AML-193 (cell line): ENCODE measurements at places on chromosomes 5 and 9.

DNA sequence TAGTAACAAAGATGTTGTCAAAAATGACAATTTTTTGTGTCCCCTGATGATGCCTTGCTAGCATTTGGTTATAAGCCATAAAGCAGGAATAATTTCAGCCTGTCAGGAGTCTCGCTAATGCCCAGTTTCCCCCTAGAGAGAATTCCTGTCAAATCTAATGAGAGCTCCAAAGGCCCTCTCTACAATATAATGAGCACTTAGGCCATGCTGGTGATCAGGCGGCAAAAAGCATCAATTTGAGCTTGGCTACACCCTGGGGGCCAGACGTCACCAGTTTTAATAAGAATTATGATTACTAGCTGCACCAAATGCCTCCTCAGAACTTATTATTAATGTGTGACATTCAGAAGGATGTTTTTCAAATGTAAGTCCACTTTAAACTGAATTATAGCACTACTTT lies 6.1 kb downstream of the TLE1 start:
- DNase-seq, result no peak

DNA sequence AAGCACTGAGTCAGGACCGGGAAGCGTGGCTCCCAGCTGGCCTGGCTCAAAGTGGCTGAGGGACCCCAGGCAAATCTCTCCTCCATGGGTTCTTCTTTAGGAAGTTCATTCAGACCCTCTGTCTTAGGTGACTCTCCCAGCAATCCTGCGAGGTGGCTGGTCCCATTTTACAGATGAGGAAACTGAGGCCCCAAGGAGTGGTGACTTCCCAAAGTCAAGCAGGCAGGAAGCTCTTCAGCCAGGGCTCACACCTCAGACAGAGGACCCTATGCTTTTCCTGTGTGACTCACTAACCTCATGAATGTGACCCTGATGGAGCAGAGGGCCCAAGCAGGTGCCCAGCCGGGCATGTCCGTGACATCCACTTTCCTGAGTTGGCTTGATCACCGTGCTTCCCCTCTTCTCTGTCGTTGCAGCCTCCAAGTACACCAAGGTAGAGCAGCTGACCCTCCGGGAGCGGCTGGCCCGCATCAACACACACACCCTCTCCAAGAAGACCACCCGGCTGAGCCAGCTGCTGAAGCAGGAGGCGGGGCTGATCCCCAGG lies 36.5 kb downstream of the ARHGEF37 start:
- DNase-seq, result no peak

DNA sequence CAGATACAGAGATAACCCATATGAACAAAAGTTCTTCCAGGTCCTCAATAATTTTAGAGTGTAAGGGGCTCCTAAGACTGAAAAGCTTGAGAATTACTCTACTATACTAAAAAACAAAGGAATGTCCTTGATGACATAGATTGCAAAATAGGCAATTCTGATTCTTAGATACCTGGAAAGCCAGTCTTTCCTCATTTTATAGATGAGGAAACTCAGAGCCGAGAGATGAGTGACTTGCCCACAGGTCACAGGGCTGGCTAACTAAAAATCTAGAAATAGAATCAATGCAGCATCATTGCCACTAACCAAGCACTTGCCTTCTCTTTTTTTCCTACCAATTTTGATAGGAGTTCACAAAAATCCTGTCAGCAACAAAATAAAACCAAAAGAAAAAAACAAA lies 101.2 kb downstream of the EPB41L4A start:
- no peak for DNase-seq

- DNase-seq, result no peak
Observed at GRCh38 chr5:96720408-96720807, 58.2 kb downstream of the CAST start.

- DNase-seq, result no peak
Observed at GRCh38 chr5:150766251-150766650, 7.4 kb upstream of the DCTN4 start.

DNA sequence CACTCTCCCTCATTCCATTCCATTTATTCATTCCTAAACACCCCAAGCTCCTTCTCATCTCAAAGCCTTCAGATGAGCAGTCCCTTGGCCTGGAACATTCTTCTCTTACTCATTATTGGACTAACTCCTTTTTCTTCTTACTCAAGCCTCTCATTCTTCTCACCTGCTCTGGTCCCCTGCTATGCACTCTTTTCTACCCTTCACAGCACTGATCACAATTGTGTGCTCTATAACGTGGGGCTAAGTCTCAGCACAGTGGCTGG lies 212.4 kb downstream of the MAPKAP1 start:
- no peak for DNase-seq

GRCh38 chr9:24986331-24986730 lies 440.6 kb upstream of the IZUMO3 start:
- DNase-seq, result no peak

GRCh38 chr9:69621730-69622460 lies 50.3 kb downstream of the APBA1 start:
- DNase-seq, result no peak

GRCh38 chr9:98074115-98074990 lies 17.8 kb downstream of the NANS start:
- DNase-seq, result no peak

DNA sequence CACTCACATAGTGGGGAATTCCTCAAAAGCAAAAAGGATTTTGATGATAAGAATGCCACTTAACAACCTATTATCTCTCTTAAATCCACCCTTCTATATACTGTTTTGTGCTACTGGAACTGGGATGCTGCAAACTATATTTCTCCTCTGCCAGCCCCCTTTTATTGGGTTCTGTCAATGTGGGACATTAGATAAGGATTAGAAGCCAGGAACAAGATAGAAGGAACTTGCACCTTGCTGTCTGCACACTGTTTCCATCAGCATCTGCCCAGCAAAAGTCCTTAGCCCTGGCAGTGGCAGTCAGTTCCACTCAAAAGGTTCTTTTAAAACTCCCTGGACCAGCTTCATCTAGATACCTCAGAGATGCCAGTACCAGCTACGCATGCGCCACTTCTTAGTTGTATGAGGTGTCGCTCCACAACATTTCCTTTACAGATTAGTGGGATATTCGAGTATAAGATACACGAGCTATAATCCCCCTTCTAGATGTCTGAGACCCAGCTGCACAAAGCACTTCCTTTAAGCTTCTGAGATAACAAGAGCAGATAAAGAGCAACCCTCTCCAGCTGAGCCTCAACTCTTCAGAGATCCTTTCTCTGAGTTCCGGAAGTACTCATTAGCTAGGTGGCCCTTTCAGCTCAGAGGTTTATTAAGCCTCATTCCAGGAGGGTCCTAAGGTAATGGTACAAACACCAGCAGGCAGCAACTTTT lies 45.3 kb downstream of the CERT1 start:
- DNase-seq, result no peak

- DNase-seq, result no peak
Observed at GRCh38 chr9:18837402-18837801, 195.6 kb downstream of the SAXO1 start.

GRCh38 chr9:38043931-38044623 lies 24.9 kb downstream of the SHB start:
- DNase-seq, result no peak

GRCh38 chr5:35117967-35118366 lies 70.2 kb upstream of the AGXT2 start:
- DNase-seq, result no peak

DNA sequence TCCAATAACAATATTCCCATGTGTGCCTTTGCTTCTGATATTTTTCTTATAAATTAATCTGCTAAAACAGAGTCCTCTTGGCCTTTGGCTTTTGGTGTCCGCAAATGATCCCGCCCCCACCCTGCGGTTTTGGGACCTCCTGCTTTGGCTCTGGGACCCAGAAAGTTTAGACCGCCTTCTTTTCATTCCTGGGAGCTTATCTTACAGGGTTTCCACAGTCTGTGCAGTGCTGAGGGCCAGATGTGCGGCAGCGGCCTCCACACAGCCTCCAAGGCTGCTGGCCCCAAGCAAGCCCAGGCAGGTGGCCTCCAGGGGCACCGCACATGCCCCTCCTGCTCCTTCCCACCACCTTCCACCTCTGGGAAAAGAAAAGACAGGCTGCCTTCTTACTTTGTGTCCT lies 191.5 kb downstream of the ERCC6L2 start:
- no peak for DNase-seq

DNA sequence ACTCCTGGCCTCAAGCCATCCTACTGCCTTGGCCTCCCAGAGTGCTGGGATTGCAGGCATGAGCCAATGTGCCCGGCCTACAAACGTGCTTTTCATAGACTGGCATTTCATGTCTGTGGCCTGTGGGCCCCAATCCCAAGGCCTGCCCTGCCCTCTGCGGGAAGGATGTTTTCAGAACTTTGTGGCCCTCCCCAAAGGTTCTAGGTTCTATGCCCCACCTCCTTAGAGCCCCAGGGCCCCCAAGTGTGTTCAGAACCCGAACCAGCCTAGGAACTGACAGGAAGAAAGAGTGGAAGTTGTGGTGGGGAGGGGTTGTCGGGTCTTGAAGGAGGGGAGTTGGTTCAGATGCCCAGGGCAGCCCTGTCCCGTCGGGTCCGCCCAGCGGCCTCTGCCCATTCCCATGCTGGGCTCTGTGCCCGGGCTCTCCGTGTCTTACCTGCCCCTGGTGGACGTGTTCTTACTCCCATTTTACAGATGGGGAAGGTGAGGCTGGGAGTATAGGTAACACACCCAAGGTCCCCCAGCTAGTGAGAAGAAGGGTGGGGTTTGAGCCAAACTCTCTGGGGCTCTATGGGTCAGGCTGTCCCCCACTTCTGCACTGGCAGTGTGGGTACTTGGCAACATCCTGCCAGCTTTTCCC lies 175.8 kb upstream of the IER5L start:
- DNase-seq, result no peak

DNA sequence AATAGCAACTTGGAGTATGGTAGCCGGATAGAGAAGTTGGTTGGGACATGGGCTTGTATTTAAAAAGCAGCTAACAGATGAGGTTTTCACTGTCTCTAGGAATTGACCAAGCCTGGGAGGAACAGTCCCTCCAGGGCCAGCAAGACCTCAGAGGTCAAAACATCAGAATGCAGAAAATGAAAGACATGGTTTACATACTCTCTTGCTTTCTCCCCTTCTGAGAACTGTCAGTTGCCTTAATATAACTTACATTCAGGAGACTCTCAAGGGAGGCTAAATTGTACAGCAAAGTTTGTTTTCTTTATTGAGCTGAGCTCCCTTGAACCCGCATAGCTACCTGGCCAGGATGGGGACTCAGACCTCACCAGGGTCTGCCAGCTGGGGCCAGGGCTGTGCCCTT lies 179.3 kb downstream of the GAS1 start:
- no peak for DNase-seq

DNA sequence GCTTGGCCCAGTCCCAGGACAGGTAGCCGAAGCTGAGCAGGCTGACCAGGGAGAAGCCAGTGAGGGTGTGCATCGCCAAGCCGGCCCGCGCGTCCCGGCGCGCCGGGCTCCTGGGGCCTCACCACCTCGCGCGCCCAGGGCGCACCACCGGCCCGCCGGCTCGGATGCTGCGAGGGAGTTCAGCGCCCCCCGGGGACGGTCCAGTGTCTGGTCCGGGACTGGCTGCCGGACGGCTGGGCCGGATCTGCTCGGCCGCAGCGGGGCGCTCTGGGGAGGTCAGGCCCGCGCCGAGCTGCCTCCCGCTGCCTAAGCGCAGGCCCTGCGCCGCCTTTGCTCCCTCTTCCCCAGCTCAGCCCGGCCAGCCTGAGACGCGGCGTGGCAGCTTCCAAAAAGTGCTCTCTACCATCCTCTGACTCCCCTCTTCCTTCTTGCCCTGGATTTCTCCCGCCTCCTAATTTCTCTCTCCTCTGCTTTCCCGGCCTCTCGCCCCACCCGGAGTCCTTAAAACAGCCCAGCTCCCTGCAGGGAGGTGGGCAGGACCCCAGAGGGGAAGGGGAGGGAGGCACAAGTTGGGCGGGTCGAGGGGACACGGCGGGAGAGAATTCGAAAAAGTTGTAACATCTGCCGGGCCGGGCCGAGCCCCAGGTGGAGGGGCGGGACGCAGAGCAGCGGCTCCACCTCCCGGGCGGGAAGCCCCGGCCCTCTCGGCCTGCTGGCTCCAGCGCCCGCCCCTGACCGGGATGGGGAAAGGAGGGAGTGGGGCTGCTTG lies at the start of gene ARSI:
Gene ARSI, minus strand, starts transcription at position 605 of the 769 bp plus-strand sequence. Its CDS starts 532 bp downstream, at position 73.
- DNase-seq, result no peak

GRCh38 chr5:75465480-75465879 lies 45.9 kb downstream of the CERT1 start:
- DNase-seq, result no peak

DNA sequence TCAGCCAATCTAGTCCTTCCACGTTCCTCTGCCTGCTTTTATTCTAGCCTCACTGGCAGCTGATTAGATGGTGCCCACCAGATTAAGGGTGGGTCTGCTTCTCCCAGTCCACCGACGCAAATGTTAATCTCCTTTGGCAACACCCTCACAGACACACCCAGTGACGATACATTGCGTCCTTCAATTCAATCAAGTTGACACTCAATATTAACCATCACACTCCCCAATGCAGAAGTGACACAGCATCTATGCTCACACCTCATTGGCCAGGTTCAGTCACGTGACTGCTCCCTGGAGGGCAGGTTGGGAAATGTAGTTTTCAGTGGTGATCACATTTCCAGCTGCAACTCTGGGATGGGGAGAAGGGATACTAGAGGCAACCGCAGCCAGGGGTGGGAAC lies 13.0 kb downstream of the SUSD3 start:
- no peak for DNase-seq

DNA sequence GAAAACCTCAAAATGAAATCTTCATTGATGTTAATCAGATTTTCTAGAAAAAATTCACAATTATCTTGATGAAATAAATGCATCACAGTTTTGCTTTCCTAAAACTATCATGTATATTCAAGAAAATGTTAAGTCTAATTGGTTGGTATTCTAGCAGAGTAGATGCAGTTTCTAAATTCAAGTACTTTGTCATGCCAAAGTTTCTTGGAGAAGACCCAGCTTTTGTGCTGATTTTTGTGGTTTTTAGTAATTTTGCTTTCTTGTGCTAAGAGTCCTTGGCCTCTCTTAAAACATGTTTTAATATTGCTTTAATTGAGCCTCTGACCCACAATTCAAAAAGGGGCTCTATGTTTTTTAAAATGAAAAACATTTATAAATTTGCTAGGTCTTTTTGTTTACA lies 924.8 kb upstream of the PTPRD start:
- DNase-seq, result no peak

DNA sequence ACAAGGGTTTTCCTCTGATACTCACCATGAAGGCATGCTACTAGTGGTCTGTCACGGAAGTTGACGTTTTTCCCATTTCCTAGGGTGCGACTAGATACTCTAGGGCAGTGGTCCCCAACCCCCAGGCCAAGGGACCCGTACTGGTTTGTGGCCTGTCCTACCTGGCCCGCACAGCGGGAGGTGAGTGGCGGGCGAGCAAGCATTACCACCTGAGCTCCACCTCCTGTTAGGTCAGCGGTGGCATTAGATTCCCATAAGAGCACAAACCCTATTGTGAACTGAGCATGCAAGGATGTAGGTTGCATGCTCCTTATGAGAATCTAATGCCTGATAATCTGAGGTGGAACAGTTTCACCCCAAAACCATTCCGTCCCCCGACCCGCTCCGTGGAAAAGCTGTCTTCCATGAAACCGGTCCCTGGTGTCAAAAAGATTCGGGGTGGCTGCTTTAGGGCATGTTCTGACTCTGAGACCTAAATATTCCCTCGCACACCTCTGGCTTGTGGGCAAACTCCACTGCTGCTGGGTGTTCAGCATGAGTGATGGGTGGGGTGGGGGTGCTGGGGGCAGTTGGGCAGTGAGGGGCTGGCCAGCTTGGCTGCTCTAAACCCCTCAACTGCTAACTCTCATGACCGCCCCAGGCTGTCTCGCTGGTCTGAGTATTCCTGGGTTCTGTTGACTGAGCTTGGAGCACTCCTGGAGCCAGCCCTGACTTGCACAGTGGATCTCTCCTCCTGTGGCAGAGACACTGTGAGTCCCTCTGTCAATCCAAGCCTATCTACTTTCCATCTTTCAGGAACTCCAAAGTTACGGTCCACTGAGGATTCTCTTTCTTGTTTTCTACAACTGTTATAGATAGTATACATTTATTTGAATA lies 78.3 kb upstream of the NEK6 start:
- no peak for DNase-seq
